ENCODE measurements at places on chromosomes 5 and 9. TPM values are rescaled to one million over a fixed set of nuclear protein-coding genes. Genes with fewer than 3 reads are reported as not detected.

DNA sequence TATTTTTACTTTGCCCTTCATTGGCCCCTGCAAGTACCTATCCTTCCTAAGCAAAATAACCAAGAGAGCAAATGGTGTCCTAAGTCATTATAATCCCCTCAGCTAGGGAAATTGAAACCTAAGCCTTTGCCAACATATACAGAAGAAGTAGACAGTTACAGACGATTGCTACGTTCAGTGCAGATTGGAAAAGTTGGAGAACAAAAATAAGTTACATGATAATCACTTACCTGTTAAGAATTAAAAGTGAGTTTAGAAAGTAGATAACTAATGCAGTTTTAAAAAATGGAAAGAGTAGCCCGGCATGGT is 244.8 kb downstream of the MPDZ start:
- DNase-seq: no peak

DNA sequence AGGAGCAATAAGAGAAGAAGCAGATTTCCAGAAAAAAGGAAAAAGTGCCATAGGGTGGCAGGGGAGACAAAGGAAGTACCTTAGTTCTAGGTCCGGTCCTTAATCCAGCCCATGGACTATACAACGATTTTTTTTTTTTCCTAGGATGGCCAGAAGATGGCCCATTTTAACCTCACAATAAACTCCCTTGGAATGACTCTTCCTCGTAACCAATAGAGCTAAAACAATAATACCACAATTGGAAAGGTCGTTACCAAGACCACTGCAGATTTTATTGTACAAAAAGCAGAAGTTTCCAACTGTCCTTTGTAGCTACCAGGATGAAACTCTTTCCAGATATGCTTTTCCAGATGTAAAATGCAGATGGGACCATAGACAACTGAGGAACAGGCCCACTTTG is 34.4 kb upstream of the SSBP2 start:
- DNase-seq: no peak

- DNase-seq: no peak
These were observed 23.5 kb upstream of the LPCAT1 start for GRCh38 chr5:1547236-1547635.

DNA sequence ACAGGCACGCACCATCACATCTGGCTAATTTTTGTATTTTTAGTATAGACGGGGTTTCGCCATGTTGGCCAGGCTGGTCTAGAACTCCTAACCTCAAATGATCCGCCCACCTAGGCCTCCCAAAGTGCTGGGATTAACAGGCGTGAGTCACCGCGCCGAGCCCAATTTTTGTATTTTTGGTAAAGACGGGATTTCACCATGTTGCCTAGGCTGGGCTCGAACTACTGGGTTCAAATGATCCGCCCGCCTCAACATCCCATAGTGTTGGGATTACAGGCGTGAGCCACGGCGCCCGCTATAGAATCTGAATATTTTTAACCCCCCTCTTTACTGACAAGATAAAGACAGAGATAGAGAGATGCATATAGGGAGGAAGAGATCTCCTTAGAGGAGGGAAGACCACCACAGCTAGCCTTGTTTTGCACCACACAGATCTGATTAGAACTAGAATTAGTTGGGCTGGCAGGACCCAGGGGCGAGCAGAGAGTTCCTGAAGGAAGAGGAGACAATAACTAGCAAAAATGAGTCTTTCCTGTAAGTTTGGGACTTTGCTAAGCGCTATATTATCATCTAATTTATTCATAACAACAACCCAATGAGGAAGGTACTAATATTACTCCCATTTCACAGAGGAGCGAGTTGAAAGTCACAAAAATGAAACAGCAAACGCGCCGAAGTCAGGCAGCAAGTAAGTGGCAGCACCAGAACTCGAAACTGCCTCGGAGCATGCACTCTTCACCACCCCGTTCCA is 1.5 kb upstream of the ANKHD1 start:
- no peak for DNase-seq

- no peak for DNase-seq
These were observed 4.5 kb upstream of the PAIP1 start for GRCh38 chr5:43561356-43561755.

GRCh38 chr5:54234304-54234933 is 76.0 kb downstream of the ARL15 start:
- no peak for DNase-seq

Gene TAF11L5
- not detected for total RNA-seq

Gene IRGM
- total RNA-seq: not detected

Data from suprapubic skin (tissue), 4 donors.